A172 (cell line): ENCODE measurements at places on chromosomes 2 and 18. TPM values are rescaled to one million over a fixed set of nuclear protein-coding genes. Genes with fewer than 3 reads are reported as not detected.
A peak's percentile ranks its signal among the peaks of the same experiment; 100 is the strongest.

Gene KYNU
- 1.4 and 3.9 TPM in 2 replicates for total RNA-seq

Gene C2orf78
- not detected in 2 replicates for total RNA-seq

Gene SLC9A4
- total RNA-seq = 0.31 and 0.84 TPM in 2 replicates

Gene ACVR1C
- not detected in 2 replicates for total RNA-seq

Gene SDC1
- 241 and 257 TPM in 2 replicates for total RNA-seq

Gene CENPA
- 35.8 and 44.3 TPM in 2 replicates for total RNA-seq

Gene VWC2L
- total RNA-seq = not detected in 2 replicates

DNA sequence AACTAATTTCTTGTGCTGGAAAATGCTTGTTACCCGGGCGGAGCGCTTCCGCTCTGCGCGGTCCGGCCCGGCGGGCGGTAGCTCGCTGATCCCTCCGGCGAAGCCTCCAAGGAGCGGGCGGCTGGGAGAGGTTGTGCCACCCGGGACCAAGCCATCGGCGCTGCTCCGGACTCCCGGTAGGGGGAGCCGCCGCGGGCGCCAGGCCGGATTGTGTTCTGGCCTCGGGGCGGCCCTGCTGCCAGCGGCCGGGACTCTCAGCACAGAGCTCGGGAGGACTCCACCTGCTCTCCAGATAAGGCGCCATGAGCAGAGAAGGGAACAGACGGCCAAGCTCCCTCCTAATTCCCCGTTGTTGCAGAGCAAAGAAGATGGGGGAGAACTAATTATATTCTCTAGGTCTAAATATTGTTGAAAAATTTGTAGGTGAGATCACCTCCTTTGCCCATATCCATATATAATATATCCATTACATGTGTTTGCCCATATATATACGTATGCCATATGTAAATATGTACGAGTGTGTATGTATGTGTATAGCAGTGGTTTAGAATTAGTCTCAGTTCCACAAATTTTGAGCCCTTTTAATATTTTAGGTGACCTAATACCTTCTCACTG lies 13.8 kb upstream of the SATB2 start:
- DNase-seq = peak; percentile 57

DNA sequence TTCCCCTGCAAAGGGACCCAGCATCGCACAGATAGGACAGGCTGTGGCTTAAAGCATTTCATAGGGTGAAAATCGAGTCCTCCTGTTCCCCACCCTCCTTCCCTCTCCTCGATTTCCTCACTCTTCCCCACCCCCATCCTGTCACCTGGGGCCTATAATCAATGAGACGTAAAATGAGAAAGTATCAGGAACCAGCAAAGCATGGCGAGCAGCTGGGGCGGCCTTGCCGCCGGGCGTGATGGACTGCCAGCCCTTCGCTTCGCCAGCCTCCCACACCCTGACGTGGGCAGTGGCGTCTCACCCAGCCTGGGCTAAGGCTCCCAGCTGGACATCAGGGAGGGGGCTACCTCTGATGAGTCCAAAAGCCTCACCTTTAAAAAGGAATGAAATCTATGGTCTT lies 11.1 kb downstream of the SLC30A3 start:
- DNase-seq = no peak

DNA sequence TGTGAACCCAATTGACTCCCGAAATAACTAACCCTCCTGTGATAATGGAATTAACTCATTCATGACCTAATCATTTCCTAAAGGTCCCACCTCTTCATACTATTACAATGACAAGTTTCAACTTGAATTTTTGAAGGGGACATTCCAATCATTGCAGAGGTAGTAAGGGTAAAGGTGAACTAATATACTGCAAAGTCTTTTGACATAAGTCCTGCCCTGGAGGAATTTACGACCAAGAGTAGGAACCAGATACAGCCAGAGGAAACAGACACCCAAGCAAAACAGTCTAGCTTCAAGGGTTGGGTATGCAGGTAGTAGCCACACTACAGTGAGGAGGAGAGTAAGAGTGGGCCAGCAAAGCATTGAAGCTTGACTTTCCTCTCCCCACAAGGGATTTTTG lies 1.2 kb upstream of the SRBD1 start:
- no peak for DNase-seq

- no peak for DNase-seq
Observed at GRCh38 chr18:5152343-5153020, 44.6 kb downstream of the AKAIN1 start.

DNA sequence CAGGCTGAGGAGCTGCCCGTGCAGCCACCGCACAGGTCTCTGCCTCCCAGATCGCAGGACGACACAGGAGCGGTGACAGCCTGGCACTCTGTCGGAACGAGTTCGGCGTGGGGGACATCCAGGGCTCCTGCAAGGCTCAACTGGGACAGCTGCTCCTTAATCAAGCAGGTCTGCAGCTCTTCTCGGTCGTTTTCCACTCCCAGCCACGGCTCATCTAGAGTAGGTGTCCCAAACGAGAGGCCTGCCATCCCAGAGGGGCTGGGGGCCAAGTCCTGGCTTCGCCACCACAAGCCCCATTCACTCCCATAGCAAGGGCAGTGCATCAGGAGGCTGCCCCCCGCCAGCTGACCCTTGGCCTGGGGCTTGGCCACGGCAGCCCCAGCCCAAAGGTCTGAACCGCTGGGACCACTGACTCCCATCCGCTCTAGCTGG lies 22.5 kb downstream of the PASK start:
- DNase-seq = no peak

DNA sequence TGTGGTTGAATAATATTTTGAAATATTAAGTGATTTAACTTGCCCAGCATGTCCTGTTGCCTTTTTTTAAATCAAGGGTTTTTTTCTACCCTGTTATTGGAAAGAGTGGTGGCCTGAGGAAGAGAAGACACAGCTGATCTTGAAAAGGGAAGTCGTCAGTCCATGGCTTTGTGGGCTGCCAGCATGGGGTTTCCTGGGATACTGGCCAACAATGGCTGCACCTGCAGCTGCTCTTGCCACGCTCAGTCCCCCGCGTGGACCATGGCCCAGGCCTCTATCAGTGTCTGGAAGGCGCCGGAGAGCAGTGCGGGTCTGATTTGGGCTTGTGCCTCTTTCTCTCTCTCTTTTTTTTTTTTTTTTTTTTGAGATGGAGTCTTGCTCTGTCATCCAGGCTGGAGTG lies 99.3 kb downstream of the ASB1 start:
- peak; percentile 14 for DNase-seq

GRCh38 chr18:31555971-31556747 lies 35.5 kb upstream of the TTR start:
- DNase-seq = peak; percentile 72

- no peak for DNase-seq
Observed at GRCh38 chr18:66564236-66564635, 39.7 kb downstream of the CDH19 start.

DNA sequence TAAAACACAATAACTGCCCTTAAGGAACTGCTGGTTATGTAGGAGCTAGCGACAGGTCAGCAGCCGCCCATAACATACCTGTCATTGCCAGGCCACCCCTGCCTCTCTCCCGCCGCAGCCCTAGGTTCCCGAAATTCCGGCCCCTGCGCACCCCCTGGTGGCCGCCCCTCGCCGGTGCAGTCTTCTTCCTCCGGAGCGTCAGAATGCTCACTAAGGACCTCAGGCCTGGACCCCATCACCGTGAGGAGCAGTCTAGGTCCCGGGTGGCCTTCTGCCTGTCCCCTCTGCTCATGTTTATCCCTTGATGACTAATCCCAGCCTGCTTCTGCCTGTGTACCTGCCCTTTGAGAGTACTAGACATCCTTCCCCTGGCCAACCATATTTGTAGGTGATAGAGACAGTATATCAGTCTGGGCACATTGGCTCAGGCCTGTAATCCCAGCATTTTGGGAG lies 115.7 kb upstream of the SLC1A4 start:
- DNase-seq = peak; percentile 47

DNA sequence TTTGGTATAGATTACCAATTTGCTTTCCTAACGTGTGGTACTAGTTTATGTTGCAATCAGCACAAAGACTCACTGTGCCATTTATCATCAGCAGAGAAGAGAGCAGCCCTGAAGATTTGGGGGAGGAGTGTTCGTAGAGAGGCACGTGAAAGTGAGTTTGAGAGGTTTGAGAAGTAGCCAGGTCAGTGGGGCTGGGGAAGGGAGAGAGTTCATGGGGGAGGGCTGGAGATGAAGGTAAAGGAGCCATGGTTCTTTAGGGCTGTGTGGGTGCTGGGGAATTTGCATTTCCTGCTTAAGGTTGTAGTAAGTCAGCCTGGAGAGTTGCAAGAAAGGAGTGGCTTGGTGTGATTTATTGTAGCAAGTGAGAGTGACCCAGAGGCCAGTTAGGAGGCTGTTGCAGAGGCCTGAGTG lies 172.1 kb downstream of the NEDD4L start:
- DNase-seq = peak; percentile 50

DNA sequence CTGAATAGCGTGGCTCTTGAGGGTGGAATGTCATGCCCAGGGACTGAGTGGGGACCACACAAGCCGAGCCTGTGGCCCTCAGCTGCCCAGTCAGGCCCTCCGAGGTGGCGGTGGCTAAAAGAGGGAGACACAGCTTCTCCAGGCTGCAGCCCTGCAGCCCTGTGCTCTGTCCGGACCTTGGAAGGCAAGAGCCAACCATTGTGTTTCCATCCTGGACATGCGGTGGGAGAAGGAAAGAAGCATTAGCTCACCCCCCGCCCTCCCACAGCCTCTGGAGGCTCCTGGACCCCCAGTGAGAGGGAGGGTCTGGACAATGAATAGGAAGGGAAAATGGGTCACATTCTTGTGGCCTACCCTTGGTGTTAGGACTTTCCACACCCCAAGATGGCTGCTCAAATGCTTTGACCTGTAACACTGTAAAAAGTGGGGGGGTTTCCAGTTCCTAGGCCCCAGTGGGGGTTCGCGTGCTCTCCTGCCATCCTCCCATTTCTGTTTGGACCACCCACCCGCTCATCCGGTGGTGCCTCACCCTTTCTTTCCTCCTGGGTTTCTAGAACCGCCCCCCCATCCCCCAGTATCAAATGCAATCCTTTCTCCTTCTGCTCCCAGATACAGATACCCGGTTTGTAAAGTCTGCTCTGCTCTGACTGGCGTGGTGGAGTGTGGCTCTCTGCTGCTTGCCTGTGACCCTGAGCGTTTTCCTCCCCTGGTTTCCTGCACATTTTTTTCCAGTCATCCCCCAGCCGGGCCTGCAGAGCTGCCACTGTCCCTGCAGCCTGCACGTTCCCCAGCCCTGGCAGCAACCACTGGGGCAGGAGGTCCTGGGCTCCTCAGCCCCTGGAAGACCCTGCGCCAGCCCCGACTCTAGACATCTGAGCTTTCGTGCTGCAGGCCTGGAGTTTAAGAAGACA lies 36.3 kb upstream of the SMAD7 start:
- DNase-seq = no peak

DNA sequence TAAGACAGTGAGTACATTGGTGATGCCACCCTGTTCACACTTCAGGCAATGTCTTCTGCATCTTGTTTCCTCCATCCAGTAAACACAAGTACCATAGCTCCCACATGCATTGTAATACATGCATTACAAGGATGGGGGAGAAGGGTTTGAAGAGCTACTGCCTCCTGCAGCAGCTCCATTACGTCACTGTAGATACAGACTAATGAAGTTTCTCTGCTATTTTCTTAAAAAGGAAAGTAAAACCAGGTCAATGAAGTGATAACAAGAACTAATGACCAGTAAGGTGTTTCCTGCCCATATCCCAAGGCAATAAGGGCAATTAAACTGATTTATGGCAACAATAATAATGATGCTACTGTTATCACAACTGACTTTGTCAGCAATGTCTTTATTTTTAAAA lies 18.2 kb upstream of the BBS5 start:
- DNase-seq = no peak

- DNase-seq = no peak
Observed at GRCh38 chr2:215718890-215719289, 283.0 kb upstream of the FN1 start.

GRCh38 chr2:23953625-23954024 lies 13.4 kb downstream of the UBXN2A start:
- no peak for DNase-seq

DNA sequence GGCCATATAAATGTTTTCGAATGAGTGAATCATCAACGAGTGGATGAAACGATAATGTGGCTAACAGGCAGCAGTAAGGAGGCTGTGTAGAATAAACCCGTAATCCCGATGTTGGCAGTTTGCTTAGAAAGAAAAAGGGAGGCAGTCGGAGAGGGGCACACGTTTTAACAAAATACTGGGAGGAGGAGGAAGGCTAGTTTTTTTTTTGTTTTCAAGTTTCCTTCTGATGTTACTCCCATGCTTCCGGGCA lies 476 bp upstream of the MSH2 start:
- no peak for DNase-seq

GRCh38 chr18:22399949-22400348 lies 17.8 kb downstream of the CTAGE1 start:
- DNase-seq = no peak

- DNase-seq = peak; percentile 84
Observed at GRCh38 chr18:34773961-34774766, 64.1 kb downstream of the DTNA start.

- no peak for DNase-seq
Observed at GRCh38 chr2:65073879-65074565, 17.8 kb downstream of the CEP68 start.

DNA sequence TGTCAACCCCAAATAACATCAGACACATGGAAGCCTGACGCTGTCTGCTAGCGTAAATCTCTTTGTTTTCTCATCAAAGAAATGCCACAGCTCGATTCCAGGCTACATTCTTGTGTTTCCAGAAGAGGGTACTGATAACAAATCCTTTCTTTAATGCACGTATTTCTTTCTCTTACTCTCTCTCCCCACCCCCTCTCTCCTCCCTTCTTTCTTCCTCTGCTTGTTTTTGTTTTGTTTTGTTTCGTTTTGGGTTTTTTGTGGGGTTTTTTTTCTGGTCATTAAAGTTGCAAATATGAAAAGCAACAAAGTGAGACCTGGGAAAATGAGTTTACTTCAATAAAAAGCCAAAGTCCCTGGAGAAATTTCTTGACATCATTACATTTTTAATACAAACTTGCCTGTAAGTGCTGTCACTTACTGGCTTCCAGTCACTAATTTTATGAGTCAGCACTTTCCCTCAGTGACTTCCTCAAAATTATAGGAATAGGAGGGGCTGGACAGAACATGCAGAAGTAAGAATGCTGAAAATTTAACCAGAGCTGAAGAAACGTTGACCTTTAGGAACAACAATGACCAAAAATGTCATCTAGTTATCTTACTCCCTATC lies 106.7 kb upstream of the NABP1 start:
- peak; percentile 82 for DNase-seq

DNA sequence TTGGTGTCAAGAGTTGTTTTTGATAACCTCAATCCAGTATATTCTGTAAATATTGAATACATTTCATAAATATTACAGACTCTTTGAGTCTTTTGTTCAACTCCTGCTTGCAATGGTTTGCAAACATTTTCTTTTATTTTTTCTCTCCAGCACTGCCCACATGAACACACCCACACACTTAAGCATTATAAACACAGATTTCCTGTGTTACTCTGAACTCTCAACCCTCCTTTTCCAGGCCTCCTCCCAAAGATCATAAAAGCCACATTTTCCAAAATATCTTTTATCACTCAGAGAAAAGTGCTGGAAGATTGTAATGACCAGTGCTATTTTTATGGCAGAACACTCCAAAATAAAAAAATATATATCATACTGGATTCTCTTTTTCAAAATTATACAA lies 20.5 kb downstream of the ARHGAP25 start:
- no peak for DNase-seq

GRCh38 chr18:23228102-23229061 lies 93.1 kb downstream of the CABLES1 start:
- peak; percentile 38 for DNase-seq
